Epithelial cell of proximal tubule (primary cell): ENCODE measurements at places on chromosomes 4 and X. TPM values are rescaled to one million over a fixed set of nuclear protein-coding genes. Genes with fewer than 3 reads are reported as not detected.

DNA sequence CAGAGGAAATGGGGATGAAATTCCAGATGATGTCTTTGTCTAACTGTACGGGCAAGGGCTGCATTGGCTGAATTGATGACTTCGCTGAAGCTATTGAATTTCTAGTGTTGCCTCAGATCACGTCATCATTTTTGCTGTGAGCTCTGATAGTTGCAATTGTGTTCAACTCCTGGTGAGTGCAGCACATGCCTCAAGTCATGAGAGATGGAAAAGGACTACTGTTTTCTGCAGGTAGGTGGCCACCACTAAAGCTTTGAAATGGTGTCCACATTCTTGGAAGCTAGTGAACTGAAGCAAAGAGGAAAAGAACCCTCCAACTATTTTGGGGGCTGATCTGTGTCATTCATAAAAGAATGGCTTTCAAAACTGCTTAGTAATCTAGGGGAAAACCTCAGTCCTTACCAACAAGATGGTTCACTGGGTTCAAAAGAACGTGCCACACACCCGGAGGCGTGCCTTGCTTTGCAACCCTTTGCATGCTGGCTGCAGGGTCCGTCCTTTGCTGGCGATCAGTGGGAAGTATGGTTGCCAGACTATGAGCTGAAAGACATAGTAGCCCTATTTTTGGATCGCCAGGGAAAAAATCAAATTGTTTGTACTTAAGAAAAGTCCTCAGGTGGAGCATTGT lies 88.1 kb upstream of the STOX2 start:
- DNase-seq, result peak; percentile 80

DNA sequence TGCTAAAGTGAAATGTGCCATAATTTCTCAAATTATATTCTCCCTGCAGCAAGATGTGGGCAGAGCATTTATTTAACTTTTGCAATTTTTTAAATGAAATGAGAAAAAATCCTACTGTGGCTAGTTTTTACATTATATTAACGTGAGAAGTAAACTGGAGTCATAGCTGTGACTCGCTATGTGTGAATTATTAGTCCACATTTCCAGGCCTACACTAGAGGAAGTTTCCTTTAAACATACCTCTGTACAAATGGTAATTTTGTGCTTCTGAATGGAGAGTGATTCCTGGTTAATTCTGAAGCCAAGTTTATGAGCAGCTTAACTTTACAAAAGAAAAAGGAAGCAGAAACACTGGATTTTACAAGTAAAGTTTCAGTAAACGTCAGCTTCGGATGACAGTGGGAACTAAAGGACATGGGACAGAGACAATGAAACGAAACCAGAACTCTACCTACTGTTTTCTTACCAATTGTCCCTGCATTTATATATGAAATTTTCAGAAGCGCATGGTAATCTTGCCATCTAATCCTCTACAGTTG lies 72.4 kb downstream of the FBXO8 start:
- no peak for DNase-seq

Gene COX7B2
- not detected in 2 replicates for total RNA-seq

DNA sequence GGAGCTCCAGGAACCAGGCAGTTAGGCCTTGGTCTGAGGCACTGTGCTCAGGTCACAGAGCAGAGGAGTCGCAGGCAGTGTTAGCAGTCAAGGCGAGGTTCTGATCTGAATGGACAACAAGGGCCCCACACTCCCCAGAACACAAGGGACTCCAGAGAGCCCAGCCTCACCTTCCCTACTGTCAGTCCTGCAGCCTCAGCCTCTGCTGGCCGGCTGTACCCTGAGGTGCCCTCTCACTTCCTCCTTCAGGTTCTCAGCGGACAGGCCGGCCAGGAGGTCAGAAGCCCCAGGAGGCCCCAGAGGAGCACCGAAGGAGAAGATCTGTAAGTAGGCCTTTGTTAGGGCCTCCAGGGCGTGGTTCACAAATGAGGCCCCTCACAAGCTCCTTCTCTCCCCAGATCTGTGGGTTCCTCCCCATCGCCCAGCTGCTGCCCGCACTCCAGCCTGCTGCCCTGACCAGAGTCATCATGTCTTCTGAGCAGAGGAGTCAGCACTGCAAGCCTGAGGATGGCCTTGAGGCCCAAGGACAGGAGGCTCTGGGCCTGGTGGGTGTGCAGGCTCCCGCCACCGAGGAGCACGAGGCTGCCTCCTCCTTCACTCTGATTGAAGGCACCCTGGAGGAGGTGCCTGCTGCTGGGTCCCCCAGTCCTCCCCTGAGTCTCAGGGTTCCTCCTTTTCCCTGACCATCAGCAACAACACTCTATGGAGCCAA lies 26.2 kb downstream of the MAGEA9 start:
- no peak for DNase-seq

DNA sequence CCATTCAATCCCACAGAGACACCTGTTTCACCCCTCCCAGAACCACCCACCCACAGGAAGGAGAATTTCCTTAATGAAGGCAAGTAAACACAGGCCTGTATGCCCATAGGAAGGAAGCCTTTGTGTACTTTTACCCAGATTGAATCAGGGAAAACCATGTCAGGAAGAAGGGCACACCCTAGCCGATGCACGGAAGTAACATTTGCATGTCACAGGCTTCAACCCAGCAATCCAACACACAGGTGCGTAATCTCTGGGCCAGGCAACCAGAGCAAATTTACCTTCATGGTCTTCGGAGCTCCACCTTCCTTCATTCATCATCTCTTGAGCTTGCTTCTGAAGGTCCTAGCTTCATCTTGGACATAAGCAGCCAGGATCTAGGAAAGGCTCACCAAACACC lies 206.3 kb downstream of the SHROOM3 start:
- DNase-seq, result no peak

- DNase-seq, result no peak
These were observed 133.0 kb upstream of the TMLHE start for GRCh38 chrX:155745792-155746191.

- DNase-seq, result no peak
These were observed 851 bp downstream of the SFRP2 start for GRCh38 chr4:153788051-153788412.

DNA sequence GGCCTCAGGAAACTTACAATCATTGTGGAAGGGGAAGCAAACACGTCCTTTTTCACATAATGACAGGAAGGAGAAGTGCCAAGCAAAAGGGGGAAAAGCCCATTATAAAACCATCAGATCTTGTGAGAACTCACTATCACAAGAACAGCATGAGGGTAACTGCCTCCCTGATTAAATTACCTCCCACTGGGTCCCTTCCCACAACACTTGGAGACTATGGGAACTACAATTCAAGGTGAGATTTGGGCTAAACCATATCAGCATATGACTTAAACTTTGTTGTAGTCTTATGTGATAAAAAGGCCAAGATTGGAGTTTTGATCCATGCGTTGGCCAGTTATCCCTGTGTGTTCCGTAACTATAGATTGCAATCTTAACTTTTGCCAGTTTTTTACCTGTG lies 68.3 kb downstream of the C4orf33 start:
- DNase-seq, result no peak

- peak; percentile 94 for DNase-seq
These were observed 43.2 kb upstream of the RBM47 start for GRCh38 chr4:40672528-40673522.

DNA sequence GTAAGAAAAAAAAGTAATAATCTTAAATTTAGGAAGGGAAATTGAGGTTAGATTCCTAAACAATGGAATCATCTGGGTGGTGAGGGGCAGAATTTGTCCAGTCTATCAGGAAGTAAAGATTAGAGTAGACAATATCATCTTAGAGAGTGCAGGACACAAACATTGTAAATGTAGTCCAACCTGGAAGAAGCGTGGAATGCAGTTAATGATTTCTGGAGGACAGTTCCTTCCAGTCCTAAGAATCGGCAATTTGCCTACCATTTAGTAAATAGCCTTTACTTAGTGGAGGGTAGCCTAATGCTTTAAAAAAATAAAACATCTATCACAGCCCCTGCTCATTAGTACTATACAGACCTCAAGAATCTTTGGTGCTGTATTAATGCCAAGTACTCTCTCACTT lies 147.5 kb upstream of the TTC29 start:
- DNase-seq, result no peak
